Mucosa of gallbladder (tissue), 1 donor: ENCODE measurements at places on chromosomes 3 and 15.

DNA sequence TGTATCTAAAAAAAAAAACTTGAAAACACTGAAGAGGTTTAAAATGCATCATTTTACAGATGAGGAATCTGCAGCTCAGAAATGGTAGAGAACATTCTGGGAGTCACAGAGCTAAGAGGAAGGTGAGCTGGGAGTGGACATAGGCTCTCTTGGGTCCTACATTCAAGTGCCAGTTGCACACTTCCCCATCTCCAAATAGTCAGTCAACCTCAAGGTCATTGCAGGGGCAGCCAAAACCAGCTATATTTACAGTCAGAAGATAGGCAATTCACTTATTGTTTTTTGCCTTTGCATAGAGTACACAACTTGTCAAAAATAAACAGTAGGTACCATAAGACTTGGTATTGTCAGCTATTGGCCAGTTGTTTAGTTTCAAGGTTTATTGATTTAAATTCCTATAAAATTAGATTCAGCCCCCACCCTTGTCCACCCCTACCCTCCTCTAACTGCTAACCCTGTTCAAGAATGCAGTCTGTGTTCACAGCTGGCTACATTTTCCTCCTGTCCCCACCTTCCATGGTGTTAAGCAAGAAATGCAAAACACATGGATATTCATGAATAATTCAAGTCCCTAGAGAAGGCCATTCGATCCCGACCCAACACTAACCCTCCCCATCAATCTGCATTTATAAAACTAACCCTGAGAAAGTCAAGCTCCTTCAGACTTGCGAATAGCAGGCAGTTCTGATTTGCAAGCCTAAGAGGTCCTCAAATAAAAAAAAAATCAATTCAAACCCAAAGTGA, 567.0 kb upstream of the MCTP2 start:
- no peak for DNase-seq

- DNase-seq, result no peak
These were observed 654.4 kb upstream of the ADAMTS9 start for GRCh38 chr3:65342084-65342683.

DNA sequence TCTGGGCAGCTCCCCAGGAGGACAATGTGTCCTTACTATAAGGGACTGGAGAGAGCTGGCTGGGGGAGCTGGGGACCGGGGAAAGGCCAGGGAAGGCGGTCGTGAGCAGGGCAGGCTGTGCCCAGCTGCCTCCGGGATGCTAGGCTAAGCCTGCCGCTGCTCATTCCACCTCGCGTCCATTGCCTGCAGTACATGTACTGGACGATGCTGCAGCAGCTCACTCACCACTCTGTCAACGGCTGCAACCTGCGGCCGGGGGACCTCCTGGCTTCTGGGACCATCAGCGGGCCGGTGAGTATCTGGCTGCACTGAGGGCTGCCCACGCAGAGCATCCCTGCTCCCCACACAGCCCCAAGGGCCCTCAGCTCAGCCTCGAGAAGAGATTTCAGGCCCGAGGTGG, 27.1 kb downstream of the FAH start:
- no peak for DNase-seq

- DNase-seq, result no peak
These were observed 781.5 kb downstream of the TBL1XR1 start for GRCh38 chr3:176415661-176416295.

- no peak for DNase-seq
These were observed 76.6 kb downstream of the P3H2 start for GRCh38 chr3:190044142-190044541.

- peak; percentile 63 for DNase-seq
These were observed 2.9 kb downstream of the GNAT1 start for GRCh38 chr3:50194128-50194902.

DNA sequence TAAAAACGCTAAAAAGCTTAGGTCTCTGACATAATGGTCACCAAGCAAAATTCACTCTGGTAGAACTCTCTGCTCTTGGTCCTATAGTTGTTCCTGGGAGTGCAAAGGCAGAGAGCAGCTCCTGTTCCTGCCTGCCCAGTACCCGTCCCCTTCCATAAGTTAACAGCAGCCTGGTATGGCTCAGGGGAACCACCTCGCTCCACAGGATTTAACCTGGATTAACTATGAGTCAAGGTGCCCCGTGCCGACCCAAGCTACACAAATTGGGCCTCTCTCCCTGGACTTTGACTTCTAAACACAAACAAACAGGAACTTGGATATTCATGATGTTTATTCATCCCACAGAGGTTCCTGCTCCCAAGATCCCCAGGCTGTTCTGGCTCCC, 32.1 kb downstream of the SCAP start:
- peak; percentile 74 for DNase-seq

DNA sequence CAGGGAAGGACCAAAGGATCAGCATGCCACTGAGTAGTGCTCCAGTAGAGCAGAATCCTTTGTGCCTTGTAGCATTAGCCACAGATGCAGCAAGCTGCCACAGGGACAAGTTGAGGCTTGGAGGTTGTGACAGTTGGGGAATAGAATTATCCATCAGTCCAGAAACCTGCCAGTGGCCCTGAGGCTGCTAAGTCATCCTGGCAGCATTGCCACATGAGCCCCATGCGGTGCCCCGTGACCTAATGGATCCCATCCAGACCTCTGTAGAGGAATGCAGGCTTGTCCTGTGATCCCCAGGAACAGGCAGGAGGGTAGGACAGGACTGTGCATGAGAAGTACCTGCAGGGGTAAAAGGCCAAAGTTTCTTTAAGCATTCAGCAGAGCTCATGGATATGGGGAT, 51.7 kb downstream of the BOC start:
- no peak for DNase-seq
